Fibroblast of the aortic adventitia (primary cell): ENCODE measurements at places on chromosomes 1 and 21.

GRCh38 chr1:26066857-26067256 lies 573 bp downstream of the TRIM63 start:
- DNase-seq, result peak; percentile 38

DNA sequence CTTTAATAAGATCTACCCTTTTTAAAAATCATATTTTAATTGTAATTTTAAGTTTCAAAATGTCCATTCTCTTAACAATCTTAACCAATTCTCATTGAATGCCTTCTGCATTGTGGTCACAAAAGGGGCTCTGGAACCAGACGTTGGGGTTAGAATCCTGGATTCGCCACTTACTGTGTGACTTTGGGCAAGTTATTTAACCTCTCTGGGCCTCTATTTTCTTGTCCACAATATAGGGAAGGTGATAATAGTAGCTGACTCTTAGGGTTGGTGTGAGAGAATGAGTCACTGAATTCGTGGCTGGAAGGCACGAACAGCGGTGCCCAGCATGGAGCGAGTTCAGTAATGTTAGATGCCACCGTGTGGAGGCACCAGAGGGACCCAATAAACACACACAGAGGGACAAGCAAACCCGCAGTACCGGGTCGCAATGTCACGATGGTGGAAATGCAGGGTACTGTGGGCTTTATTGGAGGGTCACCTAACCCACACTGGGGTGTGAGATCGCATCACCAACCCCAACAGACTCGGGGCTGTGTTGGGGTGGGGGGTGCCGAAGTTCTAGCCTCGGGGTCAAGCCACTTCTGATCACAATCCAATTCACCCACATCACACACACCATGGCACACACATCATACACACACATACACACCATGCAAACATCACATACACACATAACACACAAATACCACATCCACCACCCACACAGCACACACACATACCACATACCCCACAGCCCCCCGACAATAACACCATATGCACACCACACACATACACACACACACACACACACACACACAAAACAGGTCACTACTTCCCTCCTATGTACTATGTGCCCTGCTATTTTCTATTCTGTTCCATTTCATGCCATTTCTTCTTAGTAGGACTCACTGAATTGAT lies 27.0 kb upstream of the IFNAR2 start:
- no peak for DNase-seq

GRCh38 chr1:54882519-54882918 lies 4.5 kb downstream of the DHCR24 start:
- DNase-seq, result no peak

DNA sequence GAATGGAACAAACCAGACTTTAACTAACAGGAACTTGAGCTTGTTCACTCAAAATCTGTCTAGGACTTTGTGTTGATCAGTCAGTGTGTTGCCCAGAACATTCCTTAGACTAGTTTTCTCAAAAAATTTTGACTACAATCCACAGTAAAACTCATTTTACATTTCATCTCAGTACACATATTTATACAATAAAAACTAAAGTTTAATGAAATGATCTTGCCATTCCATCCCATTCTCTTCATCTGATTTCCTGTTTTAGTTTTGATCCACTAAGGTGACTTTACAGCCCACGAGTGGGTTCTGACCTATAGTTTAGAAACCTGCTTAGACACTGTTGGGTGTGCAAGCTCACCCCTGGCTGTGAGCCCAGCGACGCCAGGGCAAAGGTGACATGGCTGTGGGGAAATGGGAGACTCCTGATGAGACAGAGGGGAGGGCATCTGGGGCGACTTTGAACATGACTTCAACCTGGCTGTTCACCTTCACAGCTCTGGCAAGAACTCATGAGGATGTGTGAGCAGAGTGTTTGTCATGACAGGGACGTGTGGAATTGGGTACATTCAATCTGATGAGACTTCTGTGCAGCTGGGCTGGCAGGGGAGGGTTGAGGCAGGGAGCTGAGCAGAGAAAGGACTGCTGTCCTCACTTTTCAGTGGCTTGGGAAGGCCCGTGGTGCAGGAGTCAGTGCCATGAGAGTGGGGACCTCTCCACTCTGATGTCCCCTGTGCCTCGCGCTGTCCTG lies 40.6 kb downstream of the LHX4 start:
- DNase-seq, result no peak

DNA sequence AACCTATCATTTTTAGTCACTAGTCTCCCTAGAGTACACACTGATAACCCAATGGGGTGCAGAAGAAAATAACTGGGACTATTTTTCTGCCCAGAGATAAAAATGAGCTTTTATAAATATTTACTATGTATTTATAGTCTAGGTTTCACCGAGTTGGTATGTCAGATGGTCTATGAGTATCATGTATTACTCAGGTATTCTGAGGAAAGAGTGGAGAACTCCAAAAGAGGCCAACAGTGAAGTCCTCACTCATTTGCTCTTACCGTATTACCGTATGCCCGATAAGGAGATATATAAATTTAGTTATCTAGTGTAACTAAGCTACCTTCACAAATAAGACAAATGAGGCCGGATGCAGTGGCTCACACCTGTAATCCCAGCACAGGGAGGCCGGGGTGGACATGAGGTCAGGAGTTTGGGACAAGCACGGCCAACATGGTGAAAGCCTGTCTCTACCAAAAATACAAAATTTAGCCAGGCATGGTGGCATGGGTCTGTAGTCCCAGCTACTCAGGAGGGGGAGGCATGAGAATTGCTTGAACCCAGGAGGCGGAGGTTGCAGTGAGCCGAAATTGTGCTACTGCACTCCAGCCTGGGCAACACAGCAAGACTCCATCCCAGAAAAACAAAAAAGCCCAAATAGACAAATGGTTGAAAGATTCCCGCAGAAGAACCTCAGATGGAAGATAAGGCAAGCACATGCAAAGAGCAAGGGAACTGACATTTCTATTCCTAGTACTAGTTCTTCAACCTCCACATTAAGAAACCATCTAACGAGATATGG lies 15.6 kb downstream of the CSDE1 start:
- DNase-seq, result no peak

GRCh38 chr1:52651904-52652303 lies 18.9 kb downstream of the SHISAL2A start:
- DNase-seq, result no peak
